ENCODE measurements at places on chromosomes 2 and 18.

GRCh38 chr2:227511239-227511930 is 39.4 kb downstream of the AGFG1 start:
- no peak for DNase-seq

- no peak for DNase-seq
Observed at GRCh38 chr2:105038383-105039061, 653 bp downstream of the MRPS9 start.

GRCh38 chr18:61852496-61852895 is 40.3 kb downstream of the RNF152 start:
- DNase-seq: no peak

DNA sequence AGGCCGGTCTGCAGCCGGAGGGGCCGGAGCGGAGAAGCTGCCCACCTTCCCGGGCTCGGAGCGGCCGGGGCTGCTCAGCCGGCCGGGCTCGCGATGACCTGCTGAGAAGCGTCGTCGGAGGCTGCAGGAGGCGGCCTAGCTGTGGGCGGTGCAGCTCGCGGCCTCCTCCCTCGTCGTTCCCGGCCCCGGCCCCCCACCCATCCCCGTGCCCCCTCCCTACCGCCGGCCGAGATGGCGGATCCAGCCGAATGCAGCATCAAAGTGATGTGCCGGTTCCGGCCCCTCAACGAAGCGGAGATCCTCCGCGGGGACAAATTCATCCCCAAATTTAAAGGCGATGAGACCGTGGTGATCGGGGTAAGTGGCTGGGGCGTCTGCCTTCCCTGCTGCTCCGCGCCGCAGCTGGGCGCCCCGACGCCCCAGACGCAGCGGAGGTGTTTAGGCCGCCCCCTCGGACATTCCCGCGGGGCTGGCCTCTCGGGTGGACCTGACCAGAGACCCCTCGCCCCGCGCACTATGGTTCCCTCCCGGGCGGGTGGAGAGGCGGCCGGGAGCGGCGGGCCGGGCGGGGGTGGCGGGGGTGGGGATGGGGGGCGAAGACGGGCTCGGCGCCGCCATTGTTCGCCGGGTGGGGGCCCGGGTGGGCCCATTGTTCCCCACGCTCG is 492 bp downstream of the KIF5C start:
- DNase-seq: no peak

- DNase-seq: no peak
Observed at GRCh38 chr2:217752714-217753459, 249.9 kb downstream of the TNS1 start.

GRCh38 chr2:20304411-20304810 is 46.2 kb downstream of the PUM2 start:
- DNase-seq: no peak

DNA sequence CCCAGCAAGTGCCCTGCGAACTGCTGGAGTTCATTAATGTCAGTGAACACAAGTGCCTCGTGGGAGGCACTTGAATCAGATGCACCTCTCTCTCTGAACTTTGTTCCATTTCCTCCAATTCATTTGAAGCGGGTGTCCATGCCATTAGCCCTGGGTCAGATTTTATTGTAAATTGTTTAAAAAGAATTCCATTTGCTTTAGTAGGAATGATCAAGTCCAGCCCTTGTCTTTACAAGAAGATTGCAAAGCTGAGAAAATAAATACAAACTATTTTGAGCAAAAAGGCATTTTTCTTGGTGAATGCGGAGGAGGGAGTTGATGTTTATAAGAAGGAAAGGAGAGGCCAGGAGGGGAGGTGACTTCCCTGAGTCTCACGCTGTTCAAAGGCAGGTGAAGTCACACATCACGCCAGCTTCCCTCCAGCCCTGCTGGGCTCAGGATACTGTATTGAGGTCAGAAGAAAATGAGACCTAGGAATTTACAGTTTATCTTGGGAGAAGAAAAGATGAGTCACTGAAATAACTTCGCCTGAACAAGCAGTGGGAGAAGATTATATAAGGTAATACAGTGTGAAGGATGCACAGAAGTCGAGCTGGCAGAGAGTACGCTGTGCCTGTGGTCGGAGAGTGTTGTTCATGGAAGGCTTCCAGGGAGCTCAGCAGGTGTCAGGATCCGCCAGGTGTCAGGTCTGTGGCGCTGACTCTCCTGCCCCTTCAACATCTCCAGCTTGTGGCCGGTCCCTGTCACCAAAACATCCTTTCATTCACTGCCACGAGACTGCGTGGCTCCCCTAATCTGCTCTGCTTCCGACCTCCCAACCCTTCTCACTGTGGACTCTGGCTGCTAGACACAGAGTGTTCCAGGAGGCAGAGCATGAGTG is 36.5 kb downstream of the EFR3B start:
- no peak for DNase-seq

GRCh38 chr2:148565272-148565894 is 79.2 kb upstream of the EPC2 start:
- no peak for DNase-seq

- no peak for DNase-seq
Observed at GRCh38 chr2:203853722-203854121, 13.8 kb upstream of the CTLA4 start.

DNA sequence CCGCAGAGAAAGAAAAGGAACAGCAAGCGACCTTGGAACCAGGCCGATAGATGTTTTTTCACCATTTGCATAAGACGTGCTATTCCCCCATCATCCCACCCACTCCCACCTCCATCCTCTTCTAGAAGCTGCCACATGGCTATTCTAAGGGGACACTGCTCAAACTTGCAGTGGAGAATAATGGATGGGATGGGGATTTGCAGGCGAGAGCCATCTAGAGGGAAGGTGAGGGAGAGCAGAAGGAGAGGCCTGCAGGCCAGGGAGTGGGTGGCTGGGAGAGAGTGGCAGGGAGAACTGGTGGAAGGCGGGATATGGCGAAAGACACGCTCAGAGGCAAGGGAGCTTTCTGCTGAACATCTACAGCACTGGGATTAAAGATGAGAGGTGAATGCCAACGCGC is 84.9 kb downstream of the MAPK4 start:
- DNase-seq: no peak

DNA sequence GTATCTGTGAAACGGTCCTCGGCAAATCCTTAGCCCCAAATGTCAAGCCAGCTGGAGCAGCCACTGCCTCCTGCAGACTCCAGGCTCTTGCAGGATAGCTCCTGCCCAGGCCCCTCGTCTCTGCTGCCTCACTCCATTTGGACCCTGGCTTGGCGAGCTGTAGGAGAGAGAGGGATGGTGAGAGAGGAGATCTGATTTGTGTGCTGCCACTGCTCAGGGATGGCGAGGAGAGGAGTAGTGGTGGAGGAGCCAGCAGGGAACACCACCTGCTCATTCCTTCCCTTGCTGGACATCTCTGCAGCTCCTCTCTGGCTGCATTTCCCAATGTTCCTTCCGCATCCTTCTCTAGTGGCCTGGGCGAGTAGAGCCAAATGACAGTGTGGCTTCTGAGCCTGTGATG is 109.1 kb upstream of the NCK2 start:
- DNase-seq: no peak

- no peak for DNase-seq
Observed at GRCh38 chr2:149167001-149167780, 128.7 kb downstream of the LYPD6B start.

GRCh38 chr2:143686585-143687164 is 557.5 kb downstream of the ARHGAP15 start:
- no peak for DNase-seq

DNA sequence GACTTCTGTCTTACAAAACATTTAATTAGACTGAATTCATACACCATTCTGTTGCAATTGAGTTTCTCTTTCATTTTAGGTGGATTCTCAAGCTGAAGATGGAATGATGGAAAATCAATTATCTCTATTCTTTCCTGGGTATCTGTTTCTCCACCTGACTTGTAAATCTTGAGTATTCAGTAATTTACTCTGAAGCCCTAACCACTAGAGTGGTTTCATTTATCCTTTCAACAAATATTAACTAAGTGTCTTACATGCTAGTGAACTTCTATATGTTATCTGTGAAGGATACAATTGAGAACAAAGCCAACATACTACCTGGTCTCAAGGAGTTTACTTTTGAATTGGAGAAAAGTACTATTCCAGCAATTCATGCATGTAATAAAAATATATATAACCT is 94.1 kb upstream of the ZNF804A start:
- DNase-seq: no peak

- DNase-seq: no peak
Observed at GRCh38 chr2:178863130-178863855, 56.1 kb upstream of the TTN start.

- no peak for DNase-seq
Observed at GRCh38 chr18:2856547-2857170, 9.9 kb downstream of the EMILIN2 start.

GRCh38 chr2:48248251-48248933 is 281.6 kb upstream of the STON1 start:
- no peak for DNase-seq

DNA sequence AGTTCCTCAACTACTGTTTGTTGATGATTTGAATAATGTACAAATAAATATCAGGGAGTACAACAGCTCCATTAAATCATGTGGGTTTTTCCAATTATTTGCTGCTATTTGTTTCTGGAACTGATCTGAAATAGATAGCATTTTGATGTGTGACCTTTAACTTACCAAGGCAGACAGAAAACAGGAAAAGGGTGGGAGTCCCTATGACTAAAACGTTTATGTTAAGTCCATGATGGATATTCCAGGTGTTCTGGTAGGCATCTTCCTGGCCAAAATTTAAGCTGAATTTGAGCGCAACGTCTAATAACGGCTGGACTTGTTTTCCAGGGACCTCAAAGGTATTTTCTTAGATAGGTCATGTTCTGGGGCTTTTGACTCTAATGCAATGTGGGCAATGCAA is 41.6 kb downstream of the WIPF1 start:
- DNase-seq: no peak

DNA sequence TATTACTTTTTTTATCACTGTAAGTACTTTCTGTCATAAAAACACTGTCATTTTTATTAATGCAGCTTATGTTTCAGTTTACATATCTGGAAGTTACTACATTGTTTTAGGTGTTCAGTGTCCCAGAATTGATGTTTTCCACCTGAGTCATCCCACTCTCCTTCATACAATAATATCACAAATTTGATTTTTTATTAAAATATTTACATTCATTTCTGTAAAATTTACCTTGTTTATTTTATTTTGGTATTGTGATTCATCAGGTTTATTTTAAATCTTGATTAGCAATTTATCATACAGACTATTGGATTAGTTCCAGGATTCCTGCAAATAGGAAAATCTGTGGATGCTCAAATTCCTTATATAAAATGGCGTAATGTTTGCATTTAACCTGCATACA is 1662.9 kb downstream of the SUCLG1 start:
- DNase-seq: no peak

GRCh38 chr2:150520887-150521664 is 33.6 kb upstream of the RND3 start:
- no peak for DNase-seq

DNA sequence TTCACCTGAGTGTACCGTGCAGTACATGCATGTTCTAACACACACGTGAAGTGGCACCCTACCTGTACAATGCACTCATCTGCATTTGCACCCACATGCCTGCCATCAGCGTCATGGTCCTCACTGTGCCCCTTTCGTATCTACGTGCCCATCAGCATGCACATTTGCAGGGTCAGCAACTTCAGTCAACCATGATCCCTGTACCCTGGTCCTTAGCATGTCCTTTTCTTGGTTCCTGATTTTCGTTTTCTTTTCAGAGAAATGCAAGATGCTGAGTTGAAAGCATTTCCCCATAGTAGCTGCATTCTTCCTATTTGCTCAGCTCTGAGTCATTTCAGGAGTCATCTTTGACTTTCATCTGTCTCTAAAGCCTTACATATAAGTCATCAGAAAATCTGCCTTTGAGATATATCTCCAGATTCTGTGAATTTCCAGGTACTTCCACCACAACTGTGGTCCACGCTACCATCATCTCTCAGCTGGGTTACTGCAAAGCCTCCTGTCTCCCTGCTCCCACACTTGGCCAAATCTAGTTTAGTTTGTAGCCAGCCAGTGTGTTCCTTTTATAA is 14.7 kb upstream of the PUM2 start:
- no peak for DNase-seq

- DNase-seq: no peak
Observed at GRCh38 chr18:75023473-75023872, 185.5 kb downstream of the PTGR3 start.

DNA sequence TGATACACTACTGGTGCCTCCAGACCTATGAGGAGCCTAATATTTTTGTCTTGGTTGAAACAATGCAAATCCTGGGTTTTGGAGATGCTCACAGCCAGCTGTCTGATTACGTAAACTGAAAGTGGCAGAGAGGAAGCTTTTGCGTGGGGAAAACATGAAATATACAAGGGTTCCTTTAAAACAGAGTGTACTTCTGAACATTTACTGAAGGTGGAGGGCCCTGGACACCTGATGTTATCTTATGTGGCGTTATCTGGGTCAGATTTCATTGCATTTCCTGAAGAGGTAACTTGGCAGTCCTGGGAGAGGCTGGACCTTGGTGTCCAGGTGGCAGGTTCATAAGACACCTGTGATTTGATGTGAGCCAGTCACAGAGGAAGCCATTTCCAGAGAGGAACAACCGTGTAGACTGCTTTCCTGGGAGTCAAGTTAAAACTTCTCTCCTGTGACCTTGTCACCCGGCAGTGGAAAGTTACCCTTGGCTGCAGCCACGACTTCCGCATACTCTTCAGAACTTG is 105.0 kb downstream of the NEDD4L start:
- DNase-seq: no peak

GRCh38 chr2:116874021-116874420 is 940.5 kb upstream of the DDX18 start:
- no peak for DNase-seq

GRCh38 chr2:100853909-100854810 is 34.2 kb downstream of the NPAS2 start:
- DNase-seq: no peak

DNA sequence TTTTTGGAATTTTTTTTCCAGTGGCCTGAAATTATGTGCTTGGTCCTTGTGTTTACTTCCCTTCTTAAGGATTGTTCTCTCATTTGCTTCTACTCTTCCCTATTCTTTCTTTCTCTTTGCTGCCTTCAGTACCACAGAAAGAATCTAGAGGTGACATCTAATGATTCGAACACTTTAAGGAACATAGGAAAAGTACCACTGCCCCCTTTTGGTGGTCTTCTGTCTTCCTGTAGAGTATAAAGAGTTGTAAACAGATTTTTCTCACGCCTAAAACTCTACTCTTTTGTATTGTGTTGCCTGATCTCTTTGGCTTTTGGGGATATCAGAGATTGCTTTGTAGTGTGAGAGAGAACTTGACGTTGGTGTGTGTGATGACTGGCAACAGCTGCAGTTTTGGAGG is 7.0 kb upstream of the SCTR start:
- DNase-seq: no peak

GRCh38 chr2:36540986-36541754 is 56.8 kb downstream of the FEZ2 start:
- DNase-seq: no peak

DNA sequence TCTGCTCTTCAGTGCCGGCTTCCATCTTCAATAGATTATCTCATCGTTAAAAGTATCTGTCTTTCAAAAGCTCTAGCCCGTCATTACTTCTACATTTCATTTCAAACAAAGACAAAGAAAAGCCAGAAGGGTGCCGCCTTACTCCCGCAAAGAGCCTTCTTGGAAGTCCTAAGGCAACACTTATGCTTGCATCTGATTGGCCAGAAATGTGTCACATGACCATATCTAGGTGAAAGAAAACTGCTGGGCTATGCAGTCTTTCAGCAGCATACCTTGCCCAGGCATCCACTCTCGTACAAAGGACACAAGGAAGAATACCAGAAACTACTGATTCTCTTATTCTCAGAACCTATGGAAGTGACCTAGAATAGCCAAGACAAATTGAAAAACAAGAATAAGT is 217.1 kb upstream of the SLC35G4 start:
- no peak for DNase-seq
